CD8-positive, alpha-beta T cell (primary cell): ENCODE measurements at places on chromosomes 1 and 21.

GRCh38 chr21:34732388-34732821 lies 63.6 kb downstream of the CLIC6 start:
- DNase-seq: no peak

DNA sequence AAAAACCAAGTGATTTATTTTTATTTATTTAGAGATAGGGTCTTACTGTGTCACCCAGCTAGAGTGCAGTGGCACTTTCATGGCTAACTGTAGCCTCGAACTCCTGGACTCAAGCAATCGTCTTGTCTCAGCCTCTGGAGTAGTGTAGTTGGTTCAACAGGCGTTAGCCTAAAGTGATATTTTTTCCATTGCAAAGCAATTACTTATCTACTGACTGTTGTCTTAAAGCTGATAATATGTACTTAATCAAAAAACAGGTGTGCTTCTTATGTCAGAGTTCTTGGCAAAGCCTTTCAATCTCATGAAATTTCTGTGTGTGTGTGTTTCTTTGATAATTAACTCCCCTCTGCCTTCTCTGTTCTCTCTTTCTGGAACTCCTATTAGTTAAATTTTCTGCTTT lies 62.4 kb upstream of the DUSP10 start:
- DNase-seq: no peak

DNA sequence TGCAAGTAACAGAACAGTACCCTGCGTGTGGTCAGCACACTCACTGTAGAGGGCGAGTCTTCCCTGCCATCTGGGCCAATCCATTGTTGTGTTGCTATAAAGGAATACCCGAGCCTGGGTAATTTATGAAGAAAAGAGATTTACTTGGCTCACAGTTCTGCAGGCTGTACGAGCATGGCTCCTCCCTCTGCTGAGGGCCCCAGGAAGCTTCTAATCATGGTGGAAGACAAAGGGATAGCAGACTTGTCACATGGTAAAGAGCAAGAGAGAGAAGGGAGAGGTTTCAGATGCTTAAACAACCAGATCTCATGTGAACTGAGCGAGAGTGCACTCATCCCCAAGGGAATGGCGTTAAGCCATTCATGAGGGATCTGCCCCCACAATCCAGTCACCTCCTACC lies 126.2 kb downstream of the CNIH3 start:
- DNase-seq: no peak

DNA sequence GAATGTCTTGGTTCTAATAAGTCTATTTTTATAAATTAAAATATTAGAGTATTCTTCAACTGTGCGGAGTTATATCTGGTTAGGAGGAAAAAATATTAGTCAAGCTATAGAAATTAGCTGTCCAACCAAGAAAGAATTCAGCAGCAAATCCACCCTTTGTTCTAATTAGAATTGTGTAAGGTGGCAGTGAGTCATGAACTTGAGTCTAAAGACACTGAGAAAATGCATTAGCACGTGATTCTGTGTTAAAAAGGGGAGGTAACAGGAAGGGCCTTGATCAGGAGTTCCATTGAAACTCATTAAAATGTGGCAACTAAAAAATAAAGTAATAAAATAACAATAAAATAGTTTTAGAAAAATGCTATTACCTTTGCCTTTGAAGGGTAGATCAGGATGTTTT lies 398.2 kb upstream of the RGS18 start:
- DNase-seq: no peak

- peak; percentile 38 for DNase-seq
Measured at GRCh38 chr1:36125129-36125991, at the start of gene COL8A2. Gene COL8A2 (minus strand): TSS chr1:36125222. CDS start chr1:36100242, 24,980 bp downstream.

DNA sequence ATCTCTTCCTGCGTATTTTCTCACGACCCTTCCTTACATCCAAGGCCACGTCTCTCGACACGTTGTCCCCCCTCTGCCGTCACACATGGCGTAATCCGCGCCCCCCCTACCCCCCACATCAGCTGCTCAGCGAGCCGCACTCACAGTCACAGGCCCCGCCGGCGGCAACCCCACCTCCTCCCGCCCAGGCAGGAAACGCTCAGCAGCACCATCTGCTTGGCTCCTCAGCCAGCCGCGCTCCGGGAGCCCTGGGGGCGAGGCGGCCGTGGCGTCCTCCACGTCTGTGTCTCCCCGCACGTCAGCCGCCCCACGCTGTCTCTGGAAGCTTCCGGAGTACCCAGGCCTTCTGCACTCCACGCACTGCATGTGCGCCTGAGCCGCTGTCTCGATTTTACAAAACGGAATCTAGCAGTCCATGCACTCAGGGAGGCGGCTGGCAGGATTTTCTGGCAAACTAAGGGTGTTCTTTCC lies 64.6 kb downstream of the SIK1 start:
- peak; percentile 95 for DNase-seq

DNA sequence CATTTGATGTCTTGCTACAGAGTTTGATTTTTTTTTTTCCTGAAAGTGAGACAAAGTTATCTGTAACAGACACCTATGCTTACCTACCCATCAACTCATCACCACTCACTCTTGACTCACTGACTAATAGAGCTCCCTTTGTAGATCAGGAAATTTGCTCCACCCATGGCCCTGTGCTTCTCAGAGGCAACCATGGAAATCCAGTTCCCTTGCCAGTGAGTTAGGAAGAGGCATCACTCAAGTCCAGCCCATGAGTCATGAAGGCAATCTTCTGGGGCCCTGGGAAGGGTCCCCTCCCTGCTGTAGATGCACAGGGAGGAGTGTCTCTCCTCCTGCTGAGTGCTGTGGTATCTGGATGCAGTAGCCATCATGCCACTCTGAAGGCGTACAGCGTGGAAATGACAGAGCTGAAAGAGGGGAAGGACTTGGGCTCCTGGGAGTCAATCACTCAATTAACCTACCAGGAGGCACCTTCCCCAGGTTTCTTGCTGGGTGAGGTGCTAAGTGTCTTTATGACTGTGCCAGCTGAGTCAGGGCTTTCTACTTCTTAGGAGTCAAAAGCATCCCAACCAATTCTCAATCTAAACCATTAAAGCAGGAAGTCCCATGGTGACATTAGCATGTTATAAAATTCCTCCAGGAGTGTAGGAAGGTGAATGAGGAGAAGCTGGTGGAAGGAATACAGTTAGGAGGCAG lies 56.1 kb downstream of the DNTTIP2 start:
- DNase-seq: no peak

- DNase-seq: no peak
Measured at GRCh38 chr1:206131037-206131436, 13.8 kb upstream of the AVPR1B start.

GRCh38 chr1:40971966-40972365 lies 7.5 kb upstream of the CTPS1 start:
- DNase-seq: no peak

GRCh38 chr1:10252508-10252907 lies 42.1 kb downstream of the KIF1B start:
- no peak for DNase-seq

- no peak for DNase-seq
Measured at GRCh38 chr1:76690766-76691165, 176.5 kb upstream of the ST6GALNAC5 start.

DNA sequence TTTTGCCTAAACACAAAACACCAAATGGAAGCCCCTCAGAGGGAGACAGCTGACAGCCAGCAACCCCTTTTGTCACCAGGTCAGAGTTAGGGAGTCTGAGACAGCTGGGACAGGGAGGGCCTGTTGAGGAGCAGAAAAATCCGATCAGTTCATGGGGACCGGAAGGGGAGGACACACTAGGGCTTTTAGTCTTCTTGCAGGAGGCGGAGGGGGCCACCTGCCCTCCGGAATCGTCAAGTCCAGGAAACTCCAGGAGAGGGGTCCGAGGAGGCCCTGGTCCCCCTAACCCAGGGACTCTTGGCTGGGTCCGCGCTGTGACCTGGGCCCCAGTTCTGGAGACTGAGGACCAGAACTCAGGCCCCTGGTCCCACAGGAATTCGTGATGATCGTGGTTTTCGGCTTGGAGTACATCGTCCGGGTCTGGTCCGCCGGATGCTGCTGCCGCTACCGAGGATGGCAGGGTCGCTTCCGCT lies 34.2 kb downstream of the KCNQ4 start:
- no peak for DNase-seq

GRCh38 chr21:36022427-36023091 lies 37.8 kb downstream of the SETD4 start:
- no peak for DNase-seq

DNA sequence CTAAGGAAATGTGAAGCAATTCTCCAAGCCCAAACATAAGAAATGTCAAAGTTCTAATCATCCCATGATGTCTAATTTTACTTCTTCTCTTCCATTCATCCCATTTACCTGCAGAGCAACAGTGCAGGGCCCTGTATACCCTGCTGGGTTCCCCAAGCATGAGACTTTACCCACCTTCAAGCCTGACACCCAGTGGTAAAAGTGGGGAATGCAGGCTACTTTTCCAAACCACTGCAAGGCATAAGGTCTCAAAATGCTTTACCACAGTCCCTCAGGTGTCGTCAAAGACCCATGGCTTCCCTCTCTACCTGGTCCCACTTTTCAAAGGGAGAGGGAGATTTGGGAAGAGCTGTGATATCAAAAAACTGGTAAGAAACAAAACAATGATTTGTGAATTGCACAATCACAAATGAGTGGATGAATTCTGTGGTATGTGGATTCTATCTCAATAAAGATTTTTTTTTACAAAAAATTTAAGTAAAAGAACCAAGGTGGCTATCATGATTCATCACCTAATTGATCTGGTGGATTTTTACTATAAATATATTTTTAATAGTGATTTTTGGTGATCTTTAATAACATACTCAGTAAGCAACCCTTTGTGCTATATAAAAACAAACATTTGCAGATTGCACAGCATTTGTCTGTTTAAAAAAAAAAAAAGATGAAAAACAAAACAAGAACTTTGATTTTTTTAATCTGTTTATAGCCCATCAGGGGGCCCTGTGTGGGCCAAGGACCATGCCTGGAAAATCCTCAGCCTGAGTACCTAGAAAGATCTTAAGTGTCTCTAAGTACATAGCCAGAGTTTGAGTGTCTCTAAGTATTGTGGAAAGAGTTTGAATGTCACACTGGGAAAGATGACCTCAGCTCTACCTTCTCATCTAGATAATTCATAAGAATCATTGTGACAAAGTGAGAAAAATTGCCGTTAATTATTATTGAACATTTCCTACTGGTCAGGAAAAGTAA lies 73.1 kb upstream of the GJB5 start:
- DNase-seq: peak; percentile 50

- DNase-seq: no peak
Measured at GRCh38 chr1:211174375-211174774, 40.4 kb upstream of the KCNH1 start.

DNA sequence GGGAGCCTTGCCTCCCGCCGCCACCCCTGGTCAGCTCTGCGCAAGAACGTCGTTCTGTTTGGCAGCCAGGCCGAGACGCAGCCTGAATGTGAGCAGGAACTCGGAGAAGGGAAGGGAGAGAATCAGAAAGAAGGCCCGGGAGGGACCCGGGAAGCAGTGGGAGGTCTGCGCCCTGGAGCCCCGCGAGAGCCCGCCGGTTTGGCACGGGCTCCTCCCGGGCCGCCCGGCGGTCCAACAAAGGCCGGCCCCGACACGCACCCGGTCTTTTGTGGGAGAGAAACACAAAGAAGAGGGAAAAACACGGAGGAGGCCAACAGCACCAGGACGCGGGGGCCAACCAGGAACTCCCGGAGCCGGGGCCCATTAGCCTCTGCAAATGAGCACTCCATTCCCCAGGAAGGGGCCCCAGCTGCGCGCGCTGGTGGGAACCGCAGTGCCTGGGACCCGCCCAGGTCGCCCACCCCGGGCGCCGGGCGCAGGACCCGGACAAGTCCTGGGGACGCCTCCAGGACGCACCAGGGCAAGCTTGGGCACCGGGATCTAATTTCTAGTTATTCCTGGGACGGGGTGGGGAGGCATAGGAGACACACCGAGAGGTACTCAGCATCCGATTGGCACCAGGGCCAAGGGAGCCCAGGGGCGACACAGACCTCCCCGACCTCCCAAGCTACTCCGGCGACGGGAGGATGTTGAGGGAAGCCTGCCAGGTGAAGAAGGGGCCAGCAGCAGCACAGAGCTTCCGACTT lies 2.7 kb upstream of the OLIG2 start:
- DNase-seq: no peak

DNA sequence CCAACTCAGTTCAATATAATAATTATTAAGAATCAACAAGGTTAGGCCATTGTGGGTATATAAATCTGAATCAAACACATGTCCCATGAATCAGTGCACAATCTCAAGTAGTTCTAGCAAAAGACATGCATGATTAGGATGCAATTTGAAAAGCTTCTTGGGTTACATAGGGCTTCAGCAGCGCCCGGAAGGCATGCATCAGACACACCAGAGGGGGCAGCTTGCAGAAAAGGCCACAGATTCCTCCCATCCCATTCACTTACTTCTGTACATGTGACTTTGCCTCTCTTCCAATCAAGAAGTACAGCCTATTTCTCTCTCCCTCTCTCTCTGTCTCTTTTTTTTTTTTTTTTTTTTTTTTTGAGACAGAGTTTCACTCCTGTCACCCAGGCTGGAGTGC lies 91.8 kb downstream of the KCNN3 start:
- no peak for DNase-seq

- no peak for DNase-seq
Measured at GRCh38 chr21:31408301-31409088, 64.4 kb upstream of the TIAM1 start.

DNA sequence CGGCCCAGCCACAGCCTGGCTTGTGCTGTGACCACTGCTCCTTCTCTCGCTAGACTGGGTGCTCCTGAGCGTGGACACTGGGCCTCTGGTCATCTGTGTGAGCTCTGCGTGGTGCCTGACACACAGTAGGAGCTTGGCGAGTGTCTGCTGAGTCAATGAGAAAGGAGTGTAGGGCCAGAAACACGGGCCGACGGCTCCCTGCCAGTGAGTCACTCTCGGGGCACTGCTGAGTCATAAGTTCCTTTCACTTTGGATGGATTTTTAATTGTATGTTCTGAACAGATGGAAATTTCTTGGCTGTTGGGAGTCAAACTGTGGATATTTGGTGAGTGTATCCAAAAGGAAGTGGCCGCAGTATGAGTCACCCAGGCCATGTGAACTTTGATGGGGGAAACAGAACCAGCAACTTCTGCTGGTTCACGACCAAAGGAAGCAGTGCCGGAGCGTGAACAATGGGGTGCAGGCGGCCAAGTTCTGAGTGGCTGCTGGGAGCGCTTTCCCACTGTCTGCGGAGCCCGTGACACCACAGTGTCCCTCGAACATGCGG lies 41.0 kb upstream of the COL18A1 start:
- no peak for DNase-seq

GRCh38 chr1:27864264-27864895 lies 8.0 kb upstream of the THEMIS2 start:
- DNase-seq: no peak
